ENCODE measurements at places on chromosomes 11 and 22.

GRCh38 chr11:96194581-96195374, 148.2 kb downstream of the MAML2 start:
- no peak for DNase-seq

DNA sequence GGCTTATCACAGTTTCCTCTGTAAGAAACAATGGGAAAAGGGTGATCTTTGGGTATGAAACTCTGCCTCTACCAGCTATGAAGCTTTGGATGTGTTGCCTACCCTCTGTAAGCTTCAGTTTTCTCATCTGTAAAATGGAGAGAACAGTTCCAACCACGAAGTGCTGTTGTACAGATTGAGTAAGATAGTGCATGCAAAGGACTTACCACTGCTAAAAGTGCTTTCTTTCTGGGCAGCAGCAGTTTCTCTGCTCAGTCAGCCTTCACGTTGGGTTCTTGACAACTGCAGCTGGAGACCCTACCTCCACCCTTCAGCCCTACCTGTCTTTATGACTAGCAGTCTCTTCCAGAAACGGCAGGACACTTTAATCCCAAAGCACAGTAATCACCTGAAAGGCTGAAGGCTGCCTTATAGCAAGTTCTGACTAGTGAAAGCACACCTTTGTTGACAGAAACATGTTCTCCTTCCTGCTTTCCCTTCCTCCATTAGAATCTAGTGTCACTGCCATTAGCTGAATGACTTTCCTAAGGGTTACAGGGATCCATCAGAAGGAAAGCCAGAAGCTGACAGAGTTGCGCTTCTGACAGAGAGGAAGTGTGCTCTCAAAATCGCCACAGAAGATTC, 91.4 kb downstream of the RPL27A start:
- no peak for DNase-seq

DNA sequence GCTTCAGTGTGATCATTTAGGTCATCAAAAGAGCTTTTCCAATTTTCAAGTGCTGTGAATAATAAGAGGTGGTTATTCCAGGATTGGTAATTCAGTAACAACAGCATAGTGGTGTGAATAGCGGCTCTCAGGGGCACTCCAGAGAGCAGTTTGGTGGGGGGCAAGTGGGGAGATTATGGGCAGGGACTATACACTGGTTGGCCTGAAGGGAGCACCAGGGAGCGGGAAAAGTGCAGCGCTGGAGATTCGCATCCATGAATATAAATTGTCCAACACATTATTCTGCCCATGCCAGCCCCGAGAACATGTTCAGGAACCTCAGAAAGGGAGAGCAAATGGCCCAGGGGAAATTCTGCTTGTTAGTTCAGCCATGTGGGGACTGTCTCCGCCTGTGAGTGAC, 37.9 kb downstream of the OR6Q1 start:
- DNase-seq = no peak

- no peak for DNase-seq
Observed at GRCh38 chr11:3058753-3059664, 1.8 kb upstream of the CARS1 start.

DNA sequence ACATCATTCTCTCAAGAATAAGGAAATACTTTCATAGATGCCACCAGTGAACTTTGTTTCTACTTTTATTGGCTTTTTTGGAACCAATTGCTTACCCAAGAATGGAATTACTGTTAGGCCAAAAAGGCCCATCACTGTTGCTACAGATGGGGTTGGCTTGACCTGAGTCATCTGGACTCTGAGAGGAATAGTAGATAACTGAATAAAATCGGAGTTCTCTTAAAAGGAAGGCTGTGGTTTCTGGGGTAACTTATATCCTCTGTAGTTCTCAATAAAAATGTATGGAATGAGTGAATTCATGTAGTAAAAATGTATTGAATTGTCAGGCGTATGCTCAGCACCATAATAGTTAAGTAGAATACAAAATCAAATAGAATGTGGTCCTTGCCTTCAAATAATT, 56.6 kb downstream of the ARHGEF12 start:
- DNase-seq = no peak

GRCh38 chr11:78931891-78932290, 357.2 kb upstream of the NARS2 start:
- DNase-seq = no peak

DNA sequence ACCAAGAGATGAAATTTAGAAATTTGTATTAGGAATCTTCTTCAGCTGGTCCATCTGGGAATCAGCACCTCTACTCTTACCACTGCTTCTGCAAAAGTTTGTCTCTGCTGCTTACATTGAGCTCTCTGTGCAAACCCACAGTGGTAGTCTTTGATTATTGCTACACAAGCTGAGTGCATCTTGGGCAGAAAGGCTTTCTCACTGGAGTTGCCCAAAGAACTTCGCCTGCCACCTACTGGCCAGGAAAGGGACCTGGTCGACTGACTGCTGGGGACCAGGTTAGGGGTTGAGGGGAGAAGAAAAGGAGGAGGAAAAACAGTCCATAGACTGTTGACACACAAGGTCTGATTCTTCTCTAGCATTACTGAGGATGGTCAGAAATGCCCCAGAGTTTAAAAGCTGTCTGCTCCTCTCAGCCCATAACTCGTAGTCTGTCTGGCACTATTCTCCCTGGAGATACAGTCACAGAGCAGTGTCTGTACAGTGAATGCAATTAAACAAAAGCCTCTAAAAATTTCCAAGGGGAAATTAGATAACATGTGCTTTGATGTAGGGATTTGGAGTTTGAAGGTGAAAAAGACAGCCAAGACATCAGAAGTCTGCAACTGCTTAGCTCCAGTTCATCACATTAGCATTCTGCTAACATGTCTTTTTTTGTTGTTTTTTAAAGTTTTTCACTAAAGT, 215.0 kb upstream of the CTSC start:
- peak; percentile 26 for DNase-seq

DNA sequence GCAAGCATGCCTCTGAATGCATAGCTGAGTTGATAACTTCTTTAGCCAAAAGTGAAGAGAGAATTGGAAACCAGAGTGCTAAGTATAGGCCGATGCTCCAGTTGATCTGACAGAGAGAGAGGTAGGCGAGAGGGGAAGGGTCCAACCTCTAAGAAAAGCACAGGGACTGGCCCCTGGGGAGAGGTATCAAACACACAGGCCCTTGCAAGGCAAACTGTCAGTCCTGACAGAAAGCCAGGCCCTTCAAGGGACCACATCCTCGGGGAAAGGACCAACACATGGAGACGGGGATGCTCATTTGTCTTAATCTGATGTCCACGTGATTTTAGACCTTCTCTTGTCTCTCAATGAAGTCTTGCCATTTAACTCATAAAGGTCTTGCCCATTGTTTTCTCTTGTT, 43.9 kb upstream of the SPATA19 start:
- DNase-seq = no peak

GRCh38 chr11:19935507-19935906, 222.9 kb downstream of the NAV2 start:
- DNase-seq = no peak

- DNase-seq = no peak
Observed at GRCh38 chr11:82826526-82826925, 73.7 kb downstream of the PRCP start.

GRCh38 chr11:27467181-27467913, 5.2 kb downstream of the LGR4 start:
- DNase-seq = no peak

DNA sequence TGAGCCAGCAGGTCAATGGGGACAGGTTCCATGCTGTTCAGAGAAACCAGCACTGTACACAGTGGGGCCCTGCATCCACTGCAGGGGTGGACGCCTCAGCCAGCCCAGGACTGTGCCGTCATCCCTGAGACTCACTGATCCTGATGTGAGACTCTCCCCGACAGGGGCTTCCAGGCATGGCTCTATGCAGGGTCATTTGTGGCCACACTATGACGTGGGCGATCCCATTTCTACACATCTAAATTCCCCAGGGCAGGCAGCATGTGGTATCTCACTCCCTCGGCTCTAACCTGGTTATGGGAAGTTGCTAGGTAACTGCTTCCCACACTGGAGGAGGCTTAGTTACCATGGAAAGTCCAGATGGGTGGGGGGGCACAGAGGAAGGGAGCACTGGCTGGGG, 14.2 kb upstream of the FAM83F start:
- no peak for DNase-seq

GRCh38 chr22:30781271-30781875, 86.7 kb downstream of the OSBP2 start:
- DNase-seq = no peak

- DNase-seq = no peak
Observed at GRCh38 chr11:120587299-120587698, 75.8 kb downstream of the GRIK4 start.

DNA sequence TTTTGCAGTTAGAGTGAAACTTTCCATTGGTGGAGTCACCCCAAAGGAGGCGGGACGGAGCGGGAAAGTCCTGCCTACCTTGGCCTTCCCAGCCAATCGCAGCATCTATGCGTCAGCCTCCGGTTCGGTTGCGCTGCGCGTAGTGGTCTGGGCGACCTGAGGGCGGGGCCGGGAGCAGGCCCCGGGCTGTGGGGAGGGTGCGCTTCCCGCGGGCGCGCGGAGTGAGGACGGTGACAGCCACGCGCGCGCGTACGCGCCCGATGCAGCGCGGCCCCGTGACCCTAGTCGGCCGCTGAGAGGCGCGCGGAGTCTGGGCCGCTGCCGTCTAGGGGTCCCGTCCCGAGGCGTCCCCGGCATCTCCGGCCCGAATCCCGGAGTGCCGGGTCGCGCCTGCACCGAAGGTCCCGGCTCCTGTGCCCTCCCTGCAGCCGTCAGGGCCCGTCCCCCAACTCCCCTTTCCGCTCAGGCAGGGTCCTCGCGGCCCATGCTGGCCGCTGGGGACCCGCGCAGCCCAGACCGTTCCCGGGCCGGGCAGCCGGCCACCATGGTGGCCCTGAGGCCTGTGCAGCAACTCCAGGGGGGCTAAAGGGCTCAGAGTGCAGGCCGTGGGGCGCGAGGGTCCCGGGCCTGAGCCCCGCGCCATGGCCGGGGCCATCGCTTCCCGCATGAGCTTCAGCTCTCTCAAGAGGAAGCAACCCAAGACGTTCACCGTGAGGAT, at the start of gene NF2:
TSS of gene NF2 (plus strand) at position 276 of the 718 bp plus-strand sequence. CDS start at position 642, 366 bp downstream.
- DNase-seq = peak; percentile 98

DNA sequence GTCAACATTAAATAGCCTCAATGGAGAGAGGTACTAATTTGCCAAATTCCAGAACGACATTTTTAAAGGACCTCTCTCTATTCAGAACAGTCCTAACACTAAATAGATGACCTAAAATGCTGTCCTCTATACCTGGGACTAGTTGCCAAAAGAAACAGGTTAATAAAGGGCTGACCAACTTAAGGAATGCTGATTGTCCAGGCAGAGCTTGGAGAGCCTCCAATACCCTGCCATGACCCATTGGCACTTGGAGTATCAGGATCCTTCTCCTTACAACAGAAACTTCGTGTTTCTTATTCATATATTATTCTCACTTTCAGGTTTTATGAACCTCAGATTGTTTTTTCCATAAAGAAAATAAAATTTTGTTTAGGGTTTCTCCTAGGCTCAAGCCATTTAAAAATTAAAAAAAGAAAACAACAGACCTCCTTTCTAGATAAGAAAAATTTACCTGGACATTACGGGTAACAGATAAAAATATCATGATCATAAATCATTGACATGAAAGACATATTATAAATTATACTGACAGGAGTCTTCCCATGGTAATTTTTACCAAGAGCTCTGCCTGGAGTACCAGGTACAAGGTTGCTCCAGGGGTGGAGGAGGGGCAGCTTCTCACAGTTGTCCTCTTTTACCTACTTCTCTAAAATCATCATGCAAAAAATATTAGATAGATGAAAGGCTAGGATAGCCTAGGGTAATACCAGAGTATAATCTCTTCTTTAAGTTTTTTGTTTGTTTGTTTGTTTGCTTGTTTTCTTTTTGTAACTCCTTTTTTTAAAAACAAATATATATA, 2.0 kb downstream of the LRRC4C start:
- DNase-seq = no peak

- DNase-seq = no peak
Observed at GRCh38 chr11:119258983-119259382, 52.8 kb downstream of the CBL start.

DNA sequence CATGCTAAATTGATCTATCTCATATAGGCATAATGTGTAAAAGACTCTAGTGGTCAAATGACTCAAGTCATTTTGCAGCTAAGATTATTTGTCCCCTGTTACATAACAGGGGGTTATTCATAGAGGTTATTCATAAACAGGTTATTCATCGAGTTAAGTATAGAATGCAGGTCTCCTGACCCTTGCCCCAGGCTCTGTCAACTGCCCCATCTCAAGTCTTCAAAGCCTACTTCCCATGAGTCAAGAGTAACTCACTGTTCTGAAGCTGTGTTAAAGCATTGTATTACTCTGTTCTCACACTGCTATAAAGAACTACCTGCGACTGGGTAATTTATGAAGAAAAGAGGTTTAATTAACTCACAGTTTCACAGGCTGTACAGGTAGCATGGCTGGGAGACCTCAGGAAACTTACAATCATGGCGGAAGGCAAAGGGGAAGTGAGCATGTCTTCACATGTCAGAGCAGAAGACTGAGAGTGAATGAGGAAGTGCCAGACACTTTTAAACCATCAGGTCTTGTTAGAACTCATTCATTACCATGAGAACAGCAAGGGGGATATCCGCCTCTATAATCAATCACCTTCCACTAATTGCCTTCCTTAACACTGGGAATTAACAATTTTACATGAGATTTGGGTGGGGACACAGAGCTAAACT, 226.2 kb upstream of the BLID start:
- DNase-seq = no peak

DNA sequence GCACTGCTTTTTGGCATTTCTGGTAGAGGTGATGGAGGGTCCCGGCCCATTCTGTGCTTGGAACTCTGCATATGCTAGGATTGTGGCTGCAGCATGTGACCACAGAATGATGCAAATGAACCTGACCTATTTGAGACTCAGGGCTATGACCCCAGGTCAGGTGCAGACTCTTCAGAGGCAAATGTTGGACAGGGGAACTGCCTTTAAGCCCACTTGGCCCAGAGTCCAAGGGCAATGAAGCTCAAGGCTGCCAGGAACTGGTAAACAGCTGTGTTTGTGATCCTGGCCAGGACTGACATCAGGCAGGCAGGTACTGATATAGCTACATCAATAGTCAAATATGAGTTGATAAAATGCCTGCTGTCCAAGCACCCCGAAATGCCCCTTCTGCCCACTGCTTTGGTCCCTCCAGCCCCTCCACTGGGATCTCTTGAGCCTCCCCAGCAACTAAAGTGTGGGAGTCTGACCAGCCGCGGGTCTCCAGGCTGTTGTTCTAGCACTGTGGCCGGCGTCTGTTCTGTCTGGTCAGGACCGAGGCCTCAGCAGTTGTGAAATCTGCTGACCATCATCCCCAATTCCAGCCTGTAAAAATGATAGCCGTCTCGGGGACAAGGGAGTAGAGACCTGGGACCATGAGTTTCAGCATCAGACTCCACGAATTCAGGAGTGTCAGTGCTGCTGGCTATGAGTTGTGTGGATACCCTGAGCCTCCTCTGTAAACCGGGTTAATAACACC, 82.4 kb upstream of the EIF3D start:
- DNase-seq = no peak

- no peak for DNase-seq
Observed at GRCh38 chr22:19360300-19360792, 68.8 kb upstream of the CLTCL1 start.

- DNase-seq = no peak
Observed at GRCh38 chr22:22771696-22772377, 115.8 kb upstream of the IGLL5 start.

- DNase-seq = no peak
Observed at GRCh38 chr22:39313258-39314001, 6.0 kb downstream of the RPL3 start.

- no peak for DNase-seq
Observed at GRCh38 chr22:46929046-46929709, 166.7 kb downstream of the TBC1D22A start.
